ENCODE measurements at places on chromosomes 7 and 10.
A peak's percentile ranks its signal among the peaks of the same experiment; 100 is the strongest.

DNA sequence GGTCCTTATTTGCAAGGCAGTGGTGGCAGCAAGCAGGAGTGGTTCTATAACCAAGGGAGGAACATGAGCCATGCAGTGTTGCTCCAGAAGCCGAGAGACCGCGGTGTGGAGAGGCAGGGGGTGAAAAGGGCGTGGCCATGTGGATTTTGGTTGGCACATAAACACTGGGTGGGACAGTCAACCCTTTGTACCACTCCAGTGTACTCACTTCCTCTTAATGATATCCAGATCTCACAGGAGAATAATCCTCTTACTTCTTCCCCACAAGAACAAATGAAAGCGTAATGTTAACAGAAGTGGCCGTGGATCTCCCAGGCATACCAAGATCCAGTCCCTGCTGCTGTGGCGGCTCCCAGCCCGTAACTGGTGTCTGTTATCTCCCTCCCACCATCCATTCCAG lies 42.4 kb downstream of the XRCC2 start:
- DNase-seq: no peak

- peak; percentile 93 for DNase-seq
These were observed 39.2 kb upstream of the PPP1R3C start for GRCh38 chr10:91672021-91672608.

DNA sequence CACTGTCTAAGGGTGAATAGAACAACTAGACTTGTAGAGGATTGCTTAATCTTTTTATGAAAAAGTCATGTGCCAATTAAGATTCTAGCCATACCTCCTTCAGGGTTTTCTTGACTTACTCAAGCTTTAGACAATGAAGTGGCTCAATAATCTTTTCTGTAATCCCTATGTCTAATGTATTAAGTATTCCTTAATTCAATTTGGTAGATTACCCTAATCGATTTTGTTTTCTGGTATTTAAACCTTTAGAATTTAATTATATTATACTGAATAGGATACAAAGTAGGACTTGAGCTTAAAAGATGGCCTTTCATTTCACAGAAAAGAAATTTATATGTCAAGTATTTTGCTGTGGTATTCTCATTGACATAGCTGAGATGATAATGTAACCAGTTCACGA lies 597.9 kb upstream of the C7orf33 start:
- DNase-seq: no peak

DNA sequence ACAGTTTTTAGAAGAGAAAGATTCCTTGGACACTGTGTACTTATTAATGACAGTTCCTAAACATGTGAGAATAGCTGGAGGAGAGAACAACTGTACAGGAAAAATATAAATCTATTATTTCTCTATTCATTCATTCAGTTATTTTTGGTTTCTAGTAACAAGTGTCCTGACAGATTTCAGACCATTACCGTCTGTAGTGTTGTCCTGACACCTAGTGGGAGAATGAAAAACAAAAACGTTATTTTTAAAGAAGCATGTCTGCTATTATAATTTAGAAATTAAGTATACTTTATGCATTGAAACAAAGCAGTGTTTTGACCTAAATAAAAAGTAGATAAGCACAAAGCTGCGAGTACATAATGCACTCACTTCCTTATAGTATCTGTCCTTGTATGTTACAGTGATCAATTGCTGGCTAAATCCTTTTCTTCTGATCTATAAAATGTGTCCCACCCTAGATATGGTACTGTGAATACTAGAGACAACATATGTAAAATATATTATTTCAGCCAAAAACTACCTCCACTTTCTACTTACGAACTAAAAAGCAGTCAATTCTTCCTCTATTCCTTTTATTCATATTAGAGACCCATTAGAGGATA lies 575.6 kb downstream of the ARL4A start:
- peak; percentile 43 for DNase-seq

DNA sequence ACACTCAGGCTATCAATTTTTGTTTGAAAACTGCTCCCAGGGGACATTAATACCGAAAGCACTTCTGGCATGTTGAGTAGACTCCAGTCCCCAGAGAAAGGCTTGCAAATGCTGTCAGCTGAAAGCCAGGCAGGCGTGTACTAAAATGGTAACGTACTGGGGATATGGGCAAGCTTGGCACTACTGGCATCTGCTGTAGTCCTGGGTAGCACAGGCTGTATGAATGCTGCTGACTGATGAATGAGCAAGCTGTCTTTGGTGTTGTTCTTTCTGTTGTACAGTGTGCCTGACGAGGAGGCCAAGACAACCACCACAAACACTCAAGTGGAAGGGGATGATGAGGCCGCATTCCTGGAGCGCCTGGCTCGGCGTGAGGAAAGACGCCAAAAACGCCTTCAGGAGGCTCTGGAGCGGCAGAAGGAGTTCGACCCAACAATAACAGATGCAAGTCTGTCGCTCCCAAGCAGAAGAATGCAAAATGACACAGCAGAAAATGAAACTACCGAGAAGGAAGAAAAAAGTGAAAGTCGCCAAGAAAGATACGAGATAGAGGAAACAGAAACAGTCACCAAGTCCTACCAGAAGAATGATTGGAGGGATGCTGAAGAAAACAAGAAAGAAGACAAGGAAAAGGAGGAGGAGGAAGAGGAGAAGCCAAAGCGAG lies 53.5 kb upstream of the AGBL3 start:
- no peak for DNase-seq

- no peak for DNase-seq
These were observed 43.1 kb downstream of the CREB3L2 start for GRCh38 chr7:137958470-137959431.

- no peak for DNase-seq
These were observed 5.0 kb upstream of the CCM2 start for GRCh38 chr7:44994877-44995554.

DNA sequence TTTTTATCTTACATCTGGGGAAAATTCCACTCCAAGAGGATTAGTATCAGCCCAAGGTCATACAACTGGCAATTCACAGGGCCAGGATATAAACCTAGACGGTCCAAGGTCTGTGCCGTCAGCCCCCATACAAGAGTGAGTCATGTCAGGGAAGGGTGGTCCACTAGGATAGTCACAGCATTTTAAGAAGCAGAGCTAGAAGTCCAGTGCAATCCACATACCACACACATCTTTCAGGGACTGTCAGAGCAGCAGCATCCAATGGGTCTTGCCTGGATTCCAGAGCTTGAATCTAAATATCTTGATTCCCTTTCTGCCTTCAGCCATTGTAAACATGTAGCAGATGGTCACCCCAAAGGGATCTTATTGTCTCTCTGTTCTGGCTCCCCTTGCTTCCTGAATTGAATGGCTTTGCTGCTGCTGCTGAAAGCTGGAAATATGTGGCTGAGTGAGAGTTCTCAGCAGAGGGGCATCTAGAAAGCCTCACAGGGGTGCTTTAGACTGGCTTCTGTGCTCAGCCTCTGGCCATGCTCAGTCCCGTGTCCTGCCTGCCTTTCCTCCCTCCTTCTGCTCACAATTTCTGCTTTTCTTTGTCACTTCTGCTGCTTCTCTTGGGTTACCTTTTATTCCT lies 9.9 kb upstream of the OR6V1 start:
- no peak for DNase-seq

DNA sequence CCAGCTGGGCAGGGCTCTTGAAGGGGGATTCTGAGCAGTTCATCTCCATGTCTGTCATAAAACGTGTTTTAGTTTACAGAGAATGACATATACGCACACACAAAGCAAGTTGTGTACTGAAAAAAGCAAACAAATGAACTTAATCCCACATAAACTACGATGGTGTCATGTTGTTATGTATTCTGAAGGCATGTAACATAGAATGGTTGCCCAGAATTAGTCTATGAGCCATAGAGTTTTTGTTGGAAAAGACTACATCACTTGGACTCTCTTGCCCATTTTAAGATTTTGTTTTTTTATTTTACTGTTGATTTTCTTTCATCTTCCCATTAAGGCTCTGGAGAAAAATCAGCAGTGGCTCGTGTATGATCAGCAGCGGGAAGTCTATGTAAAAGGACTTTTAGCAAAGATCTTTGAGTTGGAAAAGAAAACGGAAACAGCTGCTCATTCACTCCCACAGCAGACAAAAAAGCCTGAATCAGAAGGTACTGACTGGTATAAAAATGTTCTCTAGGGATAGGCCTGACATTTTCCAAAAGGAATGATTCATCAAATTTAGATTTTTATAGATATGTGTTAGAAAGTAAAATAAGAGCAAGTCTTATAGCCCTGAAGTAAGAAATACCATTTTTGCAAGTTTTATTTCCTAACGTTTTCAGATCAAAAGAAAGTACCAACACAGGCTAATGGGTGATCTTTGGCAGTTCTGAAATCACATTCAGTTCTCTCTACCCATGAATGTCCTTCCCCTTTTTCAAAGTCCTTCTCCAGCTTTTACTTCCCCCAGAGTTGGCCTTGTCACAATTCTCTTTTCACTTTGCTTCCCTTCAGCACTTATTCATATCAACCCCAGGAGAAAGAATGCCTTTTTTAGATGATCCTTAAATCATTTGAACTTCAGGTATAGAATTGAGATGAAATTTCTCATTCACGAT lies 18.9 kb downstream of the CEP55 start:
- DNase-seq: no peak

- DNase-seq: no peak
These were observed 11.0 kb downstream of the TMEM184A start for GRCh38 chr7:1544896-1545416.

GRCh38 chr7:54722026-54722425 lies 37.0 kb downstream of the SEC61G start:
- DNase-seq: no peak

GRCh38 chr7:126727930-126728391 lies 524.8 kb downstream of the GRM8 start:
- DNase-seq: no peak

GRCh38 chr7:47411901-47412300 lies 170.0 kb downstream of the TNS3 start:
- no peak for DNase-seq

DNA sequence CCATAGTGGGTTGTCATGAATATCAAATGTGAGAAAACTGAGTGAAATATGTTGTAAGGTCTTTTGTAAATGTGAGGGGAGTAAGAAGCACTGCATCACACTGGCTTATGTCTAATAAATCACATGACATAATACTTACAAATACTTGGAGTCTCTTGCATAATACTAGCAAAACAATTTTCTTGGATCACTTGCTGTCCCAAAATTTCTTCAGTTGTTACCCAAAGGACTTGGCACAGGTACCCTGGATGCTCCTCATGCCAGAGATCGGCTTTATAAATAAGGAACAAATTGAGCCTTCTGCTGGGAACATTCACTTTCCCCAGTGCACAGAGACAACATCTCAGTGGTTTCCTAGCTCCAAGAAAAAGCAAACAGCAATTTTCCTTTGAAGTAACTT lies 5.0 kb upstream of the LRIT2 start:
- no peak for DNase-seq

DNA sequence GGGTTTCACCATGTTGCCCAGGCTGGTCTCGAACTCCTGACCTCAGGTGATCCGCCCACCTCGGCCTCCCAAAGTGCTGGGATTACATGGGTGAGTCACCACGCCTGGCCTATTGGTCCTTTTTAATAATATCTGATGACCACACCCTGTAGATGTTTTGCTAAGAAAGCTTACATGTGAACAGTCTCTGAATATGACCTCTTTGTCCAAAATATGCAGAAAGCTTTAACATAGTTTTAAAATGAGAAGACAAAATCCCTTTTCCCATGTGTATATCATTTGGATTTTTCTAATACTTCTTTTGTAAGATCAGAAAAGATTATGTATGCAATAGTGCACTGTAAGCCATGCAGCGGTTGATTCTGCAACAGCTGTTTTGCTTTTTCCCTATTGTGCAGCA lies 38.5 kb downstream of the MCU start:
- no peak for DNase-seq

DNA sequence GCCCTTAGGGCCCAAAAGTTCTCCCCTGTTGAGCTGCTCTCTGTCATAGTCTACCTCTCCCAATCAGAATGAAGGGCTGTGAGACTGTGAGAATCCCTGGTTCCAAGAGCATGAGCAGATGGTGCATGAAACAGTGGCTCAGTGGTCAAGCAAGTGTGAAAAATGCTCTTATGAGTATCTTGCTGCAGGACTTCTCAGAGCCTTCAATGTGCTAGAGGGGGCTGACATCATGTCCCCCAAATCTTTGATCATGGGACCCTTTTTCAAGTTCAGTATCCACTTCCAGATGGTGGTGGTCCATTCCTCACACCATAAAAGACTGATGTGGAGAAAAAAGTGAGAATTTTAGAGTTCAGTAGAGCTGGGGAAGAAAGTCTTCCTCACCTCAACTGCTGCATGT lies 265.3 kb upstream of the HABP2 start:
- DNase-seq: no peak

DNA sequence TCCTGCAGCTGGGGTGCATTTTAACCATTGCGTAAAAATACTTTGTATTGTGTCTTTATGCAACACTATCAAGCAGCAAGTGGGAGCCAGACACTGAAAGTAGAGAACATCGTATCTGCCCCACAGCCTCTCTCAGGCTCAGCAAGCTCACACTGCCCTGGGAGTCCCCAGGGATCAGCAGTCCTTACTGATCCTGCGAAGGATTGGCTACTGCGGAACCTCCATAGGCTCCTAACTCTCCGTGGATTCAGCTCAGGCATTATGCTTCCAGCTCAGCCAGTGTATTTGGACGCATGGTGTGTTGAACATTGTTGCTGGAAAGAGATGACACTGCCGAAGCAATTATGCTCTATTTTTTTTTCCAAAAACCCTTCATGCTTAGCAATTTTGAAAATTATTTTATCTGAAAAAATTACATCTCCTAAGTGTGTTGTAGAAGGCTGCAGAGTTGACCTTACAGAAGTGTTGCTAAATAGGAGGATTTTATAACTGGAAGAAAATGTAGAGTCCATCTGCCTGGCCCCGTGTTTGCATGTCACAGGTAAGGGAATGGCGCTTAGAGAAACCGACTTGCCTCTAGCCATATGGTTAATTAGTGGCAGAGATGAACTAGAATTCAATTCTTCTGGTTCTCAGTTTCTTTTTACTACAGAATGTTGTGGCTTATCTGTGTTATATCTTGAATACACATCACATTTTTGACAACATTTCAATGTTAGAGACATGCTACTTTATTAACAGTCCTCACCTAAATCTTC lies 276.4 kb upstream of the COBL start:
- no peak for DNase-seq

- no peak for DNase-seq
These were observed 7.3 kb upstream of the TRIP6 start for GRCh38 chr7:100859856-100860255.

DNA sequence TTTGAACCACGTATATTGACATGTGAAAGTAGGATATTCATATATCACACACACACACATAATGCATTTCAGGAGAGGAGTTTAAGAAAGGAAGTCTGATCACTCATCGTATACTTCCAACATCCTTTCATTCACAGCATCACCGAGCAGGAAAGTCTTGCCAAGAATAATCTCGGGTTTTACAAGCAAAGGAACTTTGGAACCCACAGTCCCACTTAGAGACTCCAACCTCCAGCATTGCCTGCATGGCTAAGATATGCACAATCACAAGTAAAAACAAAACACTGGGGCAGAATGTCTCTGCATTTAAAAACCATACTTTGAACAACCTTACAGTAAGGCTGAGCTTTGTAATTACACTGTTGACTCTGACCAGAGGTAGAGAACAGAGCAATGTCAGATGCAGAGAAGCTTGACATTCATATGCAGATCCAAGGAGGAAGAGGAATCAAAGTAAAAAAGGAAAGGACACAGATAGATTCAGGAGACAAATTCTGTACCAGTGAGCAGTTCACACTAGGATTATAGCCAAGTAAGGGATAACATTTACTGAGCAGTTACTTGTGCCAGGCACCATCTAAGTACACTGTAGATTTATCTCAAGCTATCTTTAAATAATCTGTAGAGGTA lies 14.8 kb downstream of the THSD7A start:
- no peak for DNase-seq

- DNase-seq: no peak
These were observed 80.3 kb upstream of the GNAI1 start for GRCh38 chr7:80054356-80054755.

Measured in NCI-H510A treated with DMSO at 0.1 percent for 48 hours (cell line).